ENCODE measurements at places on chromosomes 1 and 21.

DNA sequence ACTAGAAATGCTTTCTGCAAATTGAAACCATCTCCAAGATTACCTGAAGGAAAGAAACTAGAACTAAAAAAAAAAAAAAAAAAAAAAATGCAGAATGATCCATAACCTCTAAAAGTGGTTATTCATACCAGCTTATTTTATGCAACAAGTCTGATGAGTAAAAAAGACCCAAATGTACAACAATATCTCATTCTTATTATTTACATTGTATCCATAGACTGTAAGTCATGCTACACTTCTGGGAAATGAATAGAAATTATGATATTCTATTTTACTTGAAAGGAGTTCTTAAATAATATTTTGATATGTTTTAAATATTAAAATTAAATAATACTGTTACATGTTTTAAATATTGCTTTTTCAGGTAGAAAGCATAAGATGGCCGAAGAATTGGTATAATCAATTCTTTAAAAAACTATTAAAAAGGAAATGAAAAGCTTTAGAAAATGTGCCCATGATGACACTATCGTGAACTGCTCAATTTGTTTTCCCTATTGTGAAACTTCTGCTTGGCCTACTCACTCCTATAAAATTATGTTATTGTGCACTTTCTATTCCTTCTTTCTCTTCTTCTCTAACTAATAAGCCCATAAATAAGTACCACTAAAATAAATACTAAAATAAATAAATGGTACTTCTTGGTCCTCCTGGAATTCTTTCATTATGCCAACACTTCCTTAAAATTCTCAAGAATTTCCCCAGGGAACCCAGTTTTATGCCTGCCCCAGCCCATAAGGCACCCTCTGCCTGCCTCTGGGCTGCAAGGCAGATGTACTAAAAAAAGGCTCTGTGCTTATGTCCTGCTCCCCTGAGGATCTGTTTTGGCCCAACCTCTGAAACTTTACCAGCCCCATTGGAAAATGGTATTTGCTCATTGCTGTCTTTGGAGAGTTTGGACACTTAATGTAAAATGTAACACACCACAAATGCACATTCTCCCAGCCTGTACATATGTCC lies 18.1 kb downstream of the SAMSN1 start:
- DNase-seq = no peak

DNA sequence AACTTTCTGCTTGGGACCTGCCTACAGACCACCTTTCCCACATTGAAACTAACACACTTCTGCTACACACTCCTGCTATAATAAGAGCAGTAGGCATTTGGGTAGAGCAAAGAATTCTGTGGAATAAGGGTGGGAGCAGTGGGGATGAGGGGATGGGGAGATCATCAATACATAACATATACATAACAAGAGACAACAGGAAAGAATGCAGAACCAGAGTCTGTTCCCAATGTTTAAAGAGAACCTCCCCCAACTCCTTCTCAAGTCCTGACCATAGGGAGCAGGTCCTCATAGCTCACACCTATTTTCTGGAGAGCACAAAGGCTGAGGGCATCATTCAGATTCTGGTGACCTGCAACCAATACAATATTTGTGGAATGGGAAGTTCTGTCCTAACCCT lies 121.6 kb upstream of the BARHL2 start:
- no peak for DNase-seq

DNA sequence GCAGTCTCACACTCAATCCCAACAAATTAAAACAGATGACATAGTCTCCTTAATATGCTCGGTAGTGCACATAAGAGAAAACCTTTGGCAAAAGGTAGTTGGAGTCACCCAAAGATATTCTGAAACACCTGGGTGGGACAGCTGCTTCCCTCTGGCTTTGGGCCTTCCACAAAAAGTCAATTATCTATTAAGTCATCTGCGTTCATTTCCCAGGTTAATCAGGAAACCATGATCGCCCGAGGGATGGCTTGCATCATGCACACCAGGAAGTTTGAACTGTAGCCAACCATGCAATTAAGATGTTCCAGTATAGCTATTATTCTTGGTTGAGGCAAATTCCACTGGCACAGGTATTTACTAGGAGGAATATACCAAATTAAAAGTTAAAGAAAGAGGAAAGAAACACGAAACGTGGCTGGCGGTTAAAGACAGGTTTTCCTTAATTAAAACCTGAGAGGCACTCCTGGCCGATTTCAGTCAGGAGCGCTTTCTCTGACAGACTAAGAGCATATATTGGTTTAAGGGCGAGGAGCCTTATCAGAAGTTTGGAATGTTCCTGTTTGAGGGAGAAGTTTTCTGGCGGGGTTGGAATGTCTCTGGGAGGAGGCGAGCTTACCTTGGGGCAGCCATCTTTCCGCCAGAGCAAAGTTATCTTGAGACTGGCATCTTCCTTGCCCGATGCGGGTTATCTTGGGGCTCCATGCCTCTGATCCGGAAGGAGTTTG lies 19.9 kb downstream of the CLDN17 start:
- no peak for DNase-seq

GRCh38 chr1:69321311-69321710 lies 246.4 kb upstream of the LRRC7 start:
- DNase-seq = no peak

DNA sequence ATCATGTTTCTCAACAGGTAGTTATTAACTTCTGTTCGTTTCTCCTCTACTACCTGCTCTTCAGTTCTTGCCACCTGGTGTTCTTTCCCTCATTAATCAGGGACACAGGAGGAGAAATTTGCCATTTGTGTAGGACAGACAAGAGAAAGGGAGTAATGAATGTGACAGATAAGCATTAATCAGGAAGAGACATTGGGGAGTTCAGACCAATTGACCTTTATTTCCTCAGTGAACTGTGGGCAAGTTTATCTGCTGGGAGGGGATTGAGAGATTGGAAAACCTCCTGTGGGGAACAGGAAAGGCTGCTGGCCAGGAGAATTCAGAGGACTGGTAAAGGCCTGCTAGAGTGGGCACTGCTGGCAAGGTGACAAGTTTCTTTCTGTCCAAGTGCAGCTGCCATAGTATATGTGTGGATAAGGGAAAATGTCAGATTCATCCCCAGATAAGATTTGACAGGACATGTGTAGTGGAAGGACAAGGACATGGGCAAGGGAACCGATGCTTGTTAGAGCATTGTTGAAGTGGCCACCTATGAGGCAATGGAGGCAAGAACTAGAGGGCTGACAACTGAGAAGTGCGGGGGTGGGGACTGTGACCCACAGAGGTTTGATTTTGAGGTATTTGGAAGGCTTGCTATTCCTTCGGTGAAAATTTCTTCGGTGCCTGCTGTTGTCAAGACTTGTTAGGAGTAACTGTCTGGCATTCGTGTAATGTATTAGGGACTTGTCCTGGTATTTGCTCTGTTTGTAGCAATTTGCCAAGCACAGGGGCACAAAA lies 12.6 kb downstream of the SZT2 start:
- no peak for DNase-seq

GRCh38 chr1:97791251-97791650 lies 129.6 kb downstream of the DPYD start:
- DNase-seq = no peak
